ENCODE measurements at places on chromosomes 2 and 18. TPM values are rescaled to one million over a fixed set of nuclear protein-coding genes. Genes with fewer than 3 reads are reported as not detected.

The MYOM1 gene
- total RNA-seq = 2.2 TPM

The CDH19 gene
- total RNA-seq = not detected

The SLC66A2 gene
- 54.4 TPM for total RNA-seq

The AMER3 gene
- not detected for total RNA-seq

The CYRIA gene
- 33.7 TPM for total RNA-seq

The PIEZO2 gene
- total RNA-seq = 342 TPM

The G6PC2 gene
- not detected for total RNA-seq

The FAP gene
- total RNA-seq = 1.8 TPM

The DSG4 gene
- not detected for total RNA-seq

The EGR4 gene
- not detected for total RNA-seq

The TMEM37 gene
- 0.51 TPM for total RNA-seq

The ERFE gene
- 0.34 TPM for total RNA-seq

The MBD5 gene
- 12.3 TPM for total RNA-seq

The CCDC74A gene
- total RNA-seq = 2.2 TPM

The SERPINB4 gene
- not detected for total RNA-seq

The GPR75 gene
- total RNA-seq = 1.6 TPM

The NPPC gene
- total RNA-seq = 0.17 TPM

The DCDC2C gene
- under 0.01 TPM for total RNA-seq

The CTLA4 gene
- 1.7 TPM for total RNA-seq

The ADGRF3 gene
- total RNA-seq = not detected

The POTEC gene
- total RNA-seq = not detected

The CROCC2 gene
- not detected for total RNA-seq

The VWC2L gene
- total RNA-seq = not detected

The CCL20 gene
- total RNA-seq = 1.0 TPM

The EVA1A gene
- 66.7 TPM for total RNA-seq

The IL1RL1 gene
- 0.17 TPM for total RNA-seq

The MAP3K19 gene
- total RNA-seq = not detected

The ZNF519 gene
- total RNA-seq = 5.4 TPM

The NTSR2 gene
- not detected for total RNA-seq

The SIGLEC15 gene
- not detected for total RNA-seq

The MAB21L4 gene
- total RNA-seq = not detected

The ABHD1 gene
- total RNA-seq = not detected

The LBX2 gene
- 0.98 TPM for total RNA-seq

The ZNF24 gene
- total RNA-seq = 50.7 TPM

The MAL gene
- 4.8 TPM for total RNA-seq

The DSC2 gene
- total RNA-seq = 0.17 TPM

The ATP6V1B1 gene
- total RNA-seq = not detected

The CDH2 gene
- 1.8 TPM for total RNA-seq

The C2orf78 gene
- not detected for total RNA-seq

The FRZB gene
- 0.68 TPM for total RNA-seq

The TBR1 gene
- total RNA-seq = not detected

The SERPINB11 gene
- total RNA-seq = not detected

The CTDP1 gene
- 31.1 TPM for total RNA-seq

The MYL1 gene
- not detected for total RNA-seq

The HOXD11 gene
- total RNA-seq = not detected

The PTRHD1 gene
- 41.9 TPM for total RNA-seq

The SLC5A7 gene
- not detected for total RNA-seq

The ANKRD53 gene
- 0.51 TPM for total RNA-seq

The CNGA3 gene
- total RNA-seq = not detected

Measured in dermis blood vessel endothelial cell (primary cell).